ENCODE measurements at places on chromosomes 11 and 22.
A peak's percentile ranks its signal among the peaks of the same experiment; 100 is the strongest.

DNA sequence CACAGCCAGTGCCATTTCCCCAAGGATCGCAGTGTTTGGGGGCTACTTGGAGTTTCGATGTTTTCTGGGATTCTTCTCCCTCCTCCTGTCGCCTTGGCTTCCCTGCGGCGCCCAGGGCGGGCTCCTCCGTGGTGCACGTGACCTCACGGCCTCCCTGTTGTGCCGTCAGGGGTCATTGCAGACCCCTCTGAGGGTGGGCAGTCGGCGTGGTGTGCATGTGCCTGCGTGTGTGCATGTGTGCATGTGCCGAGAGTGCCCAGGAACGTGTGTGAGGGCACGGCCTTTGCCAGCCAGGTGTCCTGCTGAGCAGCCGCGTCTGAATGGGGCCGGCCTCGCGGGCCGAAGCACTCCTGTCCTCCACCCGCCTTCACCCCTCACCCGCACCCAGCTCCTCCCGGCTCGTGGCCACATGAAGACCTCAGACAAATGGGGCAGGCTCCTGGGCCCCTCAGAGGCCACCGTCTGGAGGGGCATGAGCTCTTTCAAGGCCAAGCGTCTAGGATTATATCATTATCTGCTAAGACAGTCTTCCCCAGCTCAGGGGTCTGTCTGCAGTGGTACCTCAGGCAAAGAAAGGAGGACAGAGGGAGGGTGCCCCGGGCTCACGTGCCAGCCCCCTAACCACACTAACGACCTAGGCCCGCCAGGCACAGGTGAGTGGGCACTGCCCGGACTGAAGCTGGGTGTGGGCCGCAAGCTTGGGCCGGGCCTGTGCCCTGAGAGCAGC is 9.4 kb upstream of the MRPL23 start:
- DNase-seq: no peak

- no peak for DNase-seq
Observed at GRCh38 chr11:133900176-133901105, 55.1 kb upstream of the SPATA19 start.

- DNase-seq: no peak
Observed at GRCh38 chr22:46829941-46830715, 67.7 kb downstream of the TBC1D22A start.

DNA sequence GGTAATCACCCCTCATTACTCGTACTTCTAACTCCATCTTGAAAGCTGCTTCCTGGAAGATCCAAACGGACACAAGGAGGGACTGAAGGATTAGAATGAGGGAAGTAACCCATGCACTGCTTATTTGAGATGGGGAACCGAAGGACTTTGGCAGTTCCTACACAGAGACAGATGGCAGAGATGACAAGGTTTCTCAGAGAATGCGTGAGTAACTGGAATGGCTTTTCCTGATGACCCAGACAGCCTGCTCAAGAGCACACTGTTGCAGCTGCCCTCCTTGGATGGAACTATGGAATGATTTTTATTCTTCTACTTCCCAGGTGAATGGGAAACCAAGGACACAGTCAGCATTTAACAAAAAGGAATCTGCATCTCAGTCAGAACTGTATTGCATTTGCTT is 7.3 kb downstream of the KCNJ11 start:
- DNase-seq: no peak

- DNase-seq: no peak
Observed at GRCh38 chr11:122786896-122787295, 51.4 kb upstream of the CRTAM start.

DNA sequence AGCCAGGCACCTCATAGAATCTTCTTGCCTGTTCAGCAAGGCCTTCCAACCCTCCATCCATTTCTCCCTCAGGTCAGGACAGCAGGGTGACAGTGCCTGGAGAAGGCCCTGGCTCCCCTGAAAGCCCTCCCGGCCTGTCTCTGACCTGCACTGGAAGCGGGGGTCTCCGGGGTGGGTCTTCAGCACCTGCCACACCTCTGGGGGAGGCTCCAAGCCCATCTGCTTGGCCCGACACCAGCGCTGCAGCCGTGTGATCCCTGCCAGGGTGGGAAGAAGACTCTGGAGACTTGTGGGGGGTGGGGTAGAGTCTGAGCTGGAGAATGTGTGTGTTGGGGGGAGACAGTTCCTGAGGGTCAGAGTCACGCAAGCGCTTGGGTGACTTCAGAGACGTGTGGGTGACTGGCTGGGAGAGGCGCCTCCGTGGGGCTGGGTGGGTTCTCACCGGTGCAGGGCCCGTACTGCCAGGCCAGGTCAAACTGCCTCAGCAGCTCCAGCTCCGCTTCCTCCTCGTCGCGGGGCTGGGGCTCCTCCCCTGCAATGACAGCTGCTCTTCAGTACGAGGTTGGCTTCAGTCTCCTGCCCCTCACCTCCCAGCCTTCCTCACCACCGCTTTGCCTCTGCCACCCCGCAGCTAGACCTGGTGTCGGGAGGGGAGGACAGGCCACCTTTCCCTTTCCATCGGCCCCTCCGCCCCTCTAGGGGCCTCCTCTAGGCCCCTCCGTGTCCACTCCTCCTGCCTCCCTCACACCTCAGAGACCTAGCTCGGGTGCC is 615 bp downstream of the POLD4 start:
- peak; percentile 48 for DNase-seq

DNA sequence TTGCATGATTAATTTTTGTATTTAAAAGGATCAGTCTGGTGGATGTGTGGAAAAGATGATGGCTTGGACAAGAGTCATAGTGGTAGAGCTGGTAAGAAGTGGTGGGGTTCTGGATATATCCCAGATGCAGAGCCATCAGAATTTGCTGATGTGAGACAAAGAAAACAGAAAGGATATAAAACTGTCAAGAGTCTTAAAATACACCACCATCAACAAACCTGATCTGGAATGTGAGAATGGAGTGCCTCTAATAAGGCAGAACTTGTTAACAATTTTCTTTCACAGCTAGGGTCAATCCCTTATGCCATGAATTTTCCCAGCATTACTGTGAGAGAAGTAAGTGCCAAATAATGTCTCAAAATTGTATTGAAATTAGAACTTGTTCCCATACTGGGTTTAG is 215.4 kb downstream of the METTL15 start:
- DNase-seq: no peak

DNA sequence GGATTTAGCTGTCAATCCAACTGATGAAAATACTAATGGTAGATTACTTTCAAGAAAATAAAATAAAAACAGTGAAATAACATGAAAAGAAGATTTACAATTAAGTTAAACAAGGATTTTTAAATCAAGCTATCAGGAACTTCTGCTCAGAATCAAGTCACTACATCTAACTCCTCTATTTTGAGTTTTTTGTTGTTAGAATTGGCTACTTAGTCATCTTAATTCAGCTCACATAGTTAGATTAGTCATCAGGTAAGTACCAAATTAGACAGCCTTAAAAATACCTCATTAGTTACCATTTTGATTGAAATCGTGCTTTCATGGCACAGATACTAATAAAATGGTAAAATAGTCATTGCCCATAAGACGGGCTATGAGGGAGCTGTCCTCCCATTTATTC is 35.8 kb downstream of the BTG4 start:
- no peak for DNase-seq

- no peak for DNase-seq
Observed at GRCh38 chr11:119396835-119397234, 15.3 kb upstream of the USP2 start.

DNA sequence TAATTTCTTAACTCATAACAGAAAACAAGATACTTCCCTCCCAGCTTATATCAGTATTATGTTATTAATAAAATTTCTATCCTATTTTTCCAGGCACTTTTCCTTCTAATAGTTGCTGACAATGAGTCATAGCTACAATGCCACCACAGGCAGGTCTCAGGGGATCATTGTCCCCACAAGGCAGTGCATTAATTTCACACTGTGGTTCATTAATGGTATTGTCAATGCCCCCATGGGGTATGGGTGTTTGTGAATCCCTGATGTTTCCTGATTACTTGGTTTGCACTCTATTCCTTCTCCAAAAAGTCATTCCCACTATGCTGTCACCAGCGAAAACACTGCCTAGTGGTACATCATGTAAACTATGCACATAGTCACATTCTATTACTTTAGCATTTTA is 345.5 kb upstream of the CTSC start:
- no peak for DNase-seq

GRCh38 chr11:99079576-99079975 is 58.8 kb downstream of the CNTN5 start:
- DNase-seq: no peak

DNA sequence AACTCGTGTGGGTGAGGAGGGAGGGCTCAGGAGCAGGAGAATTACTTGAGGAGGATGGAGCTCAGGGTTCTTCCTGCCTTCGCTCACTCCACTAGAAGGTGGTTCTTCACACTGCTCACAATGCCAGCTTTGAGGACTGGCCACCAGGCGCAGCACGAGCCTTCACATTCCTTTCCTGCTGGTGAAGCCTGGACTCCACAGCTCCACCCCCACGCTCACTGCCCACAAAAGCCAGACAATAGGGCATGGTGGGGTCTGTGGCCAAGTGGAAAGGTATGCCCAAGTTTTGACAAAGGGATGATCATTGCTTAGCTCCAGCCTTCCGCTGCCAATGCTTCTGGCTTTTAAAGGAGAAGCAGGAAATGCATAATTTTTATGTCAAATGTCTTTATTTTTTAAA is 58.0 kb upstream of the FADD start:
- no peak for DNase-seq

- no peak for DNase-seq
Observed at GRCh38 chr22:49892226-49892899, 25.9 kb downstream of the ALG12 start.

GRCh38 chr11:119643876-119644225 is 85.1 kb downstream of the NECTIN1 start:
- DNase-seq: no peak

DNA sequence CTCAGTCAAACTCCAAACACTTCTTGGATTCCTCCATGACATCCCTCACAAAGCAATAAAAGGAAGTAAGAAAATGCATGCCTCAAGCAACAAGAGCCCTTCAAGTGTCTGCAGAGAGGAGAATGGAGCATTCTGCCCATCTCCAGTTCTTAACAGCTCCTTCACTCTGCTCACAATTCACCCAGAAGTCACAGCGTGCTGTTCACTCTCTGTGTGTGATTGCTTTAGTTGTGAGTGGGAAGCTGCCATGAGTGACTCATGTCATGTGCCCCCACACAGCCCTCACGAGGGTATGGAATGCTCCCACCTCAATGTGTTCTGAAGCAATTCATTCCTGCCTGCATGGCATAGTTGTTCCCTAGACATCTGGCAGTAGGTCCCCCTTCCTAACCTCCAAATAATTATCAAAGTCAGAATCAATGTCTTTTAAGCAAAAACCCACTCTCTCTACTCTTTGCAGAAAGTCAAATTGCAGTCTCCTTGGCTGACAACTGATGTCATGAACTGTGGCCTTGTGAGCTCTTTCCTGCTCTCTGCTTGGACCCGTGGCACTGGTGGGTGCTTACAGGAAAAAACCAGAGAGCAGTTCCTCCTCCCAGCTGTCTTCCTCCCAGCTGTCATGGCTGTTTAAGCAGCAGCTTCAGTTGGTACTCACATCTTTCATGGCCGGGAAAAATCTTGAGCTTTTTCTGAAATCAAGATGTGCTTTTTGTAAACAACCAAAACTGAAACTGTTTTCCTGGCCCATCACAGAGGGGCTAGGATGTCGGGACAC is 112.1 kb upstream of the SPON1 start:
- no peak for DNase-seq

GRCh38 chr11:66243782-66244535 is 24.5 kb upstream of the RAB1B start:
- no peak for DNase-seq

- no peak for DNase-seq
Observed at GRCh38 chr11:73140213-73141030, 1.7 kb downstream of the FCHSD2 start.
